ENCODE measurements at places on chromosomes 5 and 9.
A peak's percentile ranks its signal among the peaks of the same experiment; 100 is the strongest.

GRCh38 chr5:90293931-90294330 lies 115.6 kb downstream of the CETN3 start:
- no peak for DNase-seq

DNA sequence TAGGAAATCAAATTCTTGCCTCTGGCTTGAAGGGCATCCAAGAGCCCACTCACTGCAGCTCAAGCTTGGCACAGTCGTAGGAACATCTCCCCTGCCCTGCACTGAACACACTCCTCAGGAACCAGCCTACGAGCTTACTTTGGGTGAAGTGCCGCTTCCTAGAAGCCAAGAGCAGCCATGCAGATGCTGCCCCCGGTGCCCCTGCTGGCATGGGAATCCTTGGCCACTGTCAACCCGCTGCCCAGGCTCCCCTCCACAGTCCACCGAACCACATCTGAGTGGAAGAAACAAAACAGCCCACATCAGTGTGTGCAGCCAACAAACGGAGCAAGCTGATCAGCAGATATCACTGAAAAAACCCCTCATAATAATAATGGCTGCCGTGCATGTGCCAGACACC lies 89.8 kb downstream of the TMEM215 start:
- DNase-seq: no peak

GRCh38 chr5:53087171-53087570 lies 22.4 kb downstream of the MOCS2 start:
- no peak for DNase-seq

DNA sequence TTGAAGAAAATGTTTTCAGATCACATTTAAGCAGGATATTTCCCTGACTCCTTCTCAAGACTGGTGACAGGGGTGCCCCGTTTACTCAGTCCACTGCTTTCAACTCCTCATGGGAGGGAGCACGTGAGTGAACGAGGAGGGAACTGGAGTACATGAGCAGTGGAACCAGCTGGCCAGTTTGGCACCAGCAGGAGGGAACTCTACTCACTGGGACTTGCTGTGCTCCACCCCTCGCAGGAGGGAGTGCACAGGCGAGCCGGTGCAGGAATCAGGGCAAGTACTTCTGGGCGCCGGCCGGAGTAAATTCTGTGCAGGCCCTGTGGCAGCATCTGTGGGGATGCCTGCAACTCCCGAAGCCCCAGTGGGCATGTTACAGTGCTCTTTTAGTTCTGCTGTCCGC lies 1941.1 kb upstream of the C9orf72 start:
- DNase-seq: no peak

DNA sequence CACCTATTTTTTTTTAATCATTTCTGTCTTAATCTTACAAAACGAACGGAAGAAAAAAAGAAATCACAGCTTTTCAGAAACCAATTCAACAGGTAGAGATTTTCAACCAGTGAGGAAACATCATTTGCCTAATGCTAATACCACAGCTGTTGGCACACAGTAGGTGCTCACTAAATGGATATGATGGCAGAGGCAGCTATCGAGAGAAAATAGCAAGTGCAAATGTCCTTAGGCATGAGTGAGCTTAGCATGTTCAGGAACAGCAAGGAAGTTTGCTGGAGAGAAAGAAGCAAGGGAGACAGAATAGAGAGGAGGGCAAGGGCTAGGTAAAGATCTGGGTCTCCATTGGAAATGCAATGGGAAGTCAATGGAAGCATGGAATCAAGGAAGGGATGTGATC lies 49.2 kb downstream of the CEMIP2 start:
- no peak for DNase-seq

GRCh38 chr5:162512935-162513565 lies 445.5 kb downstream of the GABRG2 start:
- no peak for DNase-seq

DNA sequence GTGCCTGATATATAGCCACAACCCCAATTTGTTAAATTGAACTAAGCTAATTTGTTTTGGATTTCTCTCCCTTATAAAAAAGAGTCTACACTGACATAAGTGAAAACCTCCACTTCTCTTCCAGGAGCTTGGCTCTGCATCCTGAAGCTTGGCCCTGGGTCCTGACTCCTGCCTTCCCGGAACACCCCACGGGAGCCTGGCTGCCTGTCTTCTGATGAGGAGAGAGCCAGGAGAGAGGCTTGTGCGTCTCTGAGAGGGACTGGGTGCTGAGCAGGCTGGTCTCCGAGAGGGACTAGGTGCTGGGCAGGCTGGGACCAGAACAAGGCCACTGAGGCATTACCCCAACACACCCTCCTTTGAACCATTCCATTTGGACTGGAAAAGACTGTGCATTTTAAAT lies 6.5 kb upstream of the PTGES start:
- no peak for DNase-seq

DNA sequence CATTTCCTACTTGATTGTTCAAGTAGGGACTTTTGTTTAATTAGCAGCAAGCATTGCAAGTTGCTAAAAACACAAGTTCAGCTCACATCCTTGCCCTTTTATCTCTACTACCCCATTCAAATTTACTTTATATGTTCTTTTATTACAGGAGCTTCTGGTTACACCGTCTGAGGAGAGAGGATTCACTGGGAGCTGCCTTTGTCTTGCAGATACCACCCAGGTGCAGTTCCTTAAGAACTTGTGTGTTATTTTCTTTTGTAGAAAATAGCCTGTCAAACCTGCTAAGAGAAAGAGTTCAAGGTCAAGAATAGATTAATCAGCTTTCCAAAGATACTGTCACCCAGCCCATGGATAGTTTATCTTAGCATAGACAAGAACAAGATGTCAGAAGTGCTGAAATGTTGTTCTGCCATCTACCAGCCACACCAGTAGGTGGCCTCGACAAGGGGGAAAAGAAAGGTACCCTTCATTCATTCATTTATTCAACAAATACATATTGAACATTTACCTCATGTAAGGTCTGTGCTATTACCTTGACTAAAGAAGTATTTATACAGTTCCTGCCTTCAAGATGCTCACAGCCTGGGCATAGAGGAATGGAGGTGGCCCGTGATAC lies 750.3 kb downstream of the MAT2B start:
- no peak for DNase-seq

DNA sequence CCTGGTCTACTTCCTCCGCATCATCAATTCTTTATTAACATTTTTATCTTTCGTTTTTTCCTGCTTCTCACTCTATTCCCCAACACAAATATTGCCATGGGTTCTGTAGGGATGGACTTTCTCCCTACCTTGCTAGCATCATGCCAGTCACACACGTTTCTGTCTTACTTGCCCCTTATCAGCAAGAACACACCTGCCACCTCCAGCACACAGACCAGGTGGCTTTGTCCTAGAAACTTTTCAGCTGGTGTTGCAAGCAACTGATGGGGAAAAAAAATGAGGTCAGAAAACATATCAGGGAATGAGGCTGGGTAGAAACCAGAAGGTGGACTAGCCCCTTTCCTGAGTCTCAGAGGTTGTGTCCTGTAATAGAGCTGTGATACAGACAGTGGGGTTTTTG lies 5.8 kb downstream of the SH3RF2 start:
- DNase-seq: no peak

DNA sequence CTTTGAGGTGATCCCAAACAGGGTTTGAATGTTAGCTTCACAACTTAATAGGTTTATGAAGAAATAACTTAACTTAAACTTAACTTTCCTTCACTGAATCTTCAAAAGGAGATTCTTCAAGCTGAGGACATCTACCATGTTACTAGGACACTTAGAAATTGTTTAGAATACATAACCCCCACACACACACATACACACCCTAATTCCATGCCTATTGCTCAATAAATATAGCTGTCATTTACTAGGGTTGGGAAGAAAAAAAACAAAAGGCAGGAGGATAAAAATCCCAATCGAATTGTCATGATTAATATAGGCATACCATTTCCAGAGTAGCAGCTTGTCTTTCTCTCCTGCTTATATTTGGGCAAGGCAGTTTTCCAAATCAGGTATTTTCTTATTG lies 68.3 kb downstream of the ALDH1A1 start:
- no peak for DNase-seq

GRCh38 chr5:56480705-56481427 lies 247.7 kb upstream of the ANKRD55 start:
- DNase-seq: peak; percentile 27

GRCh38 chr5:172453986-172454357 lies 353 bp downstream of the SH3PXD2B start:
- DNase-seq: no peak

DNA sequence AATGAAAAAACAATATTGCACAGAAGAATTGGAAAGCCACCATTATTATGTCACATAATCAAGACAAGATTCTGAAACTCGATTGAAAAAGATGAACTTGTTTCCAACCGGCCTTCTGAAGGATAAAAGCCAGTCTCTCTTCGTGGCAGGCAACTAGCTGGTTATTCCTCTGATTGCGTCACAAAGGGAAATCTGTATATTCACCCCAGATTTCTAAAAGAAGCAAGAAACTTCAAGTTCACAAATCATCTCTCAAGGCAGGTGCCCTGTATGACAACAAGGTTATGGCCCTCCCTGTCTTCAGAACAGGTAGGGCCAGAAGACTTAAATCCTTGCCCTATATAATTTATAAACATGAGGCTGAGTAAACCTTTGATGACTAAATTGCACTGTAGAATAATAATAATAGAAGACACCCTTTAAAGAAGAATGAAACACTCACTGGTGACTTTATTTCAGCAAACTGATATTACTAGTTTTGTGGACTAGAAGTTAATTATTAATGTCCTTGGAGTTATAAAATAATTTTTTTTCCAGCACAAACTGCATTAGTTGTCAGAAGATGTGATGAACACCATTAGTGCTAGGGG lies 2.9 kb upstream of the KLF4 start:
- no peak for DNase-seq

GRCh38 chr5:66963559-66963971 lies 233.0 kb downstream of the CD180 start:
- no peak for DNase-seq

GRCh38 chr5:146880966-146881365 lies 2.4 kb upstream of the PPP2R2B start:
- DNase-seq: no peak

- DNase-seq: no peak
Measured at GRCh38 chr5:38347040-38347763, 88.8 kb downstream of the EGFLAM start.

GRCh38 chr9:114487607-114488300 lies 17.5 kb downstream of the WHRN start:
- DNase-seq: peak; percentile 34

GRCh38 chr5:1929108-1929991 lies 46.6 kb upstream of the IRX4 start:
- no peak for DNase-seq

- no peak for DNase-seq
Measured at GRCh38 chr9:110464321-110464720, 115.2 kb downstream of the SVEP1 start.

DNA sequence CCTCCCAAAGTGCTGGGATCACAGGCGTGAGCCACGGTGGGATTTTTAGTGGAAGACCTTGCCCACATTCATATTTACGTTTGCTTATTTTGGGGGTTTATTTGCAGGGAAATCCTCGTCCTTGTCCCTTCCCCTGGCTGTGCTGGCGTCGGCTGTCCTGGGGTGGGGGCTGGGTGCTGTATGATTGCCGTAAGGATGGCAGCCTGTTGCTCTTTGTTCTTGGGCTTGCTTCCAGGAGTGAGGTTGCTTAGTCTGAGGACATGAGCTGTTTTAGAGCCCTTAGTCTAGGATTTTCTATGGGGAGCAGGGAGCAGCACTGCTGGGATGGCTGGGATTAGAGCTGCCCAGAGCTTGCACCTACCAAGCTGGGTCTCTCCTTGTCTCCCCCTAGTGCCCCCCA lies 85.8 kb upstream of the ASS1 start:
- no peak for DNase-seq

DNA sequence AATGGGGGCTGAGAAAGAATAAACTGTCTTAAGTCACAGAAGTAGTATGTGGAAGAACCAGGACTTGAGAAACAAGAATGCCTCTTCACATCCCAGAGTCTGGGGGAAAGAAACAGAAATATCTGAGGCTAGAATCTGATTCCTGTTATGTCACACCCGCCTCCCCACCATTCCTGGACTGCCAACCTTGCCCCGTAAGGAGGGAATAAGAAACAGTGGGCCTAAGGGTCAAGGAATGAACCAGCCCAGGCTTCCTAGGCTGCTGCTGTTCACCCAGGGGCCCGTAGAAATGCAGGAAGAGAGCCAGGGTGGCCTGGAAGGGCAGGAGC lies 4.3 kb downstream of the PCDH1 start:
- no peak for DNase-seq

GRCh38 chr9:36987409-36987808 lies 46.7 kb downstream of the PAX5 start:
- DNase-seq: no peak

DNA sequence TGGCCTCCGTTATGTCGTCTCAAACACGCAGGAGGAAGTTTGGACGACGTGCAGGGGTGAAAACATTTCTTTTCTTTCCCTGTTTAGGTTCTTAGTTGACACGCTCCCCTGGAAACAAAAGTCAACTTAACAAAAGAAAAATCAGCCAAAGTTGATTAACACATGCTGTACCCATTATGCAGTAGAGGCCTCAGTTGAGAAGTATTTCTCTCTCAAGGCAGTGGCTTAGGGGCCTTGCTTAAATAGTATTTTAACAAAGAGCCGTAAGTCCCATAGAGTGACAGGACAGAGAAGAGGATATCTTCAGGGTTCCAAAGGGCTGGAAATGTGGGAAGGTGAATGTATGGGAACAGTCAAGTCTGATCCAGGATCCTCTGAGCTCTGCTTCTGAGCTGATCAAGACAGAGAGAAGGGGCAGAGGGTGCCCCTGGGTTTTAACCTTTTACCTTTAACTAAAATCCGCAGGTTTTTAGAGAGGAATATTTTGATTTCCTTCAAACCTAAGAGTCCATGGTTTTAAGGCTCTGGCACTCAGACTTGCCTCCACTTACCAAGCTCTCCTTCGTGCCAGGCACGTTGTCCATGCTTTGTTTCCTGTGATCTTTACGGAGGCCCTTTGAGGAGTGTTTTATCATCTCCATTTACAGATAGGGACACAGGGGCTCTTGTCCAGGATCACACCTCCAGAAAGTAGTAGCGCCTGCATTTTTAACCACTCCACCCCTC lies 629 bp upstream of the CD74 start:
- DNase-seq: no peak

DNA sequence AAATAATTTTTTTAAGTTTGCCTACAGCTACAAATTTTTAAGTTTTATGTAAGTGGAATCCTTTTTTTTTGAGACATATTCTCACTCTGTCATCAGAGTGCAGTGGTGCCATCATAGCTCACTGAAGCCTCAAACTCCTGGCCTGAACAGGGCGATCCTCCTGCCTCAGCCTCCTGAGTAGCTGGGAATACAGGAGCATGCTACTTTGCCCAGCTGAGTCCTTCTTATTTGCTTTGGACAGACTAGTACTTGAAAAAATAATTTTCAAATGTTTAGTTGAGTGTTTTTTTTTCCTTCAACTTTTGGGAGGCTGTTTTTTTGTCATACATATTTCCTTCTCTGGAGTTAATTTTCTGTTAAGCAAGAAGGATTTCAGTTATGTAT lies 7.4 kb downstream of the GAPVD1 start:
- no peak for DNase-seq

GRCh38 chr5:1735320-1735970 lies 64.2 kb downstream of the MRPL36 start:
- no peak for DNase-seq
